ENCODE measurements at places on chromosomes 1 and 21.

DNA sequence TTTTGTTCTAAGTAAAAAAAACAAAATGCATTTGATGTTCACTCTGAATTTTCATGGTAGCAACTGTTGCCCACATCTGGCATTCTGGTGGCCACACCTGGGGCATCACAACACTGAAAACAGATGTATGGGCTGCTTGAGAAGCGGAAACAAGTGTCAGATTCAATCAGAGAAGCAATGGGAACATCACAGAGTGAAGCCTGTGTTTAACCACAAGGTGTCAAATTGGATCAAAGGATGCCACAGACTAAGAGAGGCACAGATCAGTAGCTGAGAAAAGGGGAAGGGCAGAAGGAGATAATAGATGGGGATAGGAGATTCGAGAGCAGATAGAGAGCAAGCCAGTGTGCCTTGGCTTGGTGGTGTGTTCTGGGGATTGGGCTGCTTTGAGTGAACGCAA lies 49.8 kb upstream of the MTF2 start:
- DNase-seq, result no peak

DNA sequence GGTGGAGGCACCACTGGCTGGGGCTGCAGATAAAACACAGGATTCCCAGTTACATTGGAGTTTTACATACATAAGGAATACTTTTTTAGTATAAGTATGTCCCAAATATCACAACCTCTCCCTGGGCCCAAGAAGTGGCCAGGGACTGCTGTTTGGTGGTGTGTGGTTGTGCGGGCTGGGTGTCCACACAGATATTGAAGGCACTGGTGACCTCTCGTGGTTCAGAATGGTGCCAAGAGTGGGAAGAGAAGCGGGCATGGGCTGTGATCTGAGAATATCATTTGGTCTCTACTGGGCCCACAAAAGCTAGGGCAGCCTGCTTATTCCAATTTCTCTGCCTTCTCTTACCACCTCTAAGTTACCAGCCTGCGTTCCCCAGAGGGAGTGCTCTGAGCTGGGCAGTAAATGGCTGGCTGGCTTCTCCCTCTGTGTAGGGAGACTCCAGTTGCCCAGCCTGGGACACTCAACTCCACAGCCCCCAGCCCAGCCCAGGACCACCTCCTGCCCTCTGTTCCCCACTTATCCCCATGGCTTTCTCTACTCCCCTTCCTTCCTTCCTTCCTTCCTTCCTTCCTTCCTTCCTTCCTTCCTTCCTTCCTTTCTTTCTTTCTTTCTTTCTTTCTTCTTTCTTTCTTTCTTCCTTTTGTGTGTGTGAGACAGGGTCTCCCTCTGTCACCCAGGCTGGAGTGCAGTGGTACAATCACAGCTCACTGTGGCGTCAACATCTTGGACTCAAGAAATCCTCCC lies 42.8 kb upstream of the RD3 start:
- no peak for DNase-seq

- DNase-seq, result no peak
Measured at GRCh38 chr1:119634016-119634415, 14.1 kb downstream of the ZNF697 start.

GRCh38 chr21:31803039-31804007 lies 69.5 kb upstream of the HUNK start:
- no peak for DNase-seq

DNA sequence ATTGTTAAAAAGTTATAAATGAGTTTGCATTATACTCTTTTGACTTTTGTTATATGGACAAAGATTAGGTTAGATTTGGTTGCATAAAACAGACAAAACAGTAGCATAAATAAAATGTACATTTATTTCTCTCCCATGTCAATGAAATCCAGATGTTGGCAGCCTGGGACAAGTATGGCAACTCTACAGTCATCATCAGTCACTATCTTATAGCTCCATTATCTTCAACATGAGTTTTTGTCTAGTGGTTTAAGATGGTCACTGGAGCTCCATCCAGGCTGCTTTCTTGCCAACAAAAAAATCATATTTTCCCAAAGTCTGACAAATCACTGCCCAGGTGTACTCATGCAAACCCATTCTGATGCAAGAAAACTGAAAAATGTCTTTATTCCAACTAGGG lies 83.8 kb downstream of the CD58 start:
- DNase-seq, result no peak

GRCh38 chr1:205052690-205053089 lies 9.7 kb downstream of the CNTN2 start:
- DNase-seq, result no peak

- DNase-seq, result no peak
Measured at GRCh38 chr1:116504308-116505156, 66.3 kb downstream of the CD58 start.

DNA sequence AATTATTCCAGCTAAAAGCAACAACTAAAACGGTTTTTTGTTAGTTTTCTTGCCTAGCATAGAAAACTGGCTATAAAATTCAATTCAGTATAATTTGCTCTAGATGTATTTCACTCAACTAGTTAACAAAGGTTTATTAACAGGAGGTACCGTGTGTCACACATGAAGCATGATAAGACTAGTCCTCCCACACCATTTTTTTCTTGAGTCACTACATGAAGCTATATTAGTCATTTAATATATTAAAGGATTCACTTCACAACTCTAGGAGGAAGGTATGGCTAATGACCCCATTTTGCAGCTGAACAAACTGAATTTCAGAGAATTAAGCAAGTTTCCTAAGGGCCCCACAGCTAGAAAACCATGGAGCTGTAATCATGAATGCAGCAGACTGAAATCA lies 307.8 kb upstream of the USP25 start:
- no peak for DNase-seq

GRCh38 chr1:77089756-77090155 lies 129.5 kb downstream of the PIGK start:
- no peak for DNase-seq

GRCh38 chr21:41953831-41954653 lies at the start of gene C2CD2:
TSS of gene C2CD2 (minus strand) at chr21:41954018. CDS start at chr21:41953648, 370 bp downstream.
- no peak for DNase-seq

- DNase-seq, result no peak
Measured at GRCh38 chr1:209737118-209737505, 18.7 kb upstream of the TRAF3IP3 start.

DNA sequence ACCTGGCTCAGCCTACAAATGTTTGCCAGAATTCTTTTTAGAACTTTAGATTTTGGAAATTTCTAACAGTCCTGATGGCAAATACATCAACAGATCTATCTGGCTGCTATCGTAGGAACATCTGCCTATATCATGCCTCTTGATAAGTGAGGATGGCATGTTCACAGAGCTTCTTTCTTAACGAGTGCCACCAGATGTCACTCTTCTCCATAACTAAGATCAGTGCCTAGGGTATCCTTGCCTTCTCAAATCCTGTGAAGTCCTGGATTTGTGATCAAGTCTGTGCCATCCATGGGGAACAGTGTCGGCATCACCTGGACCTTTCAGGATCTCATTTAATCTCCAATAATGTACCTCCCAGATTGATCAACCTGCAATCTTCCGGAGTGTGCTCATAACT lies 36.5 kb upstream of the CD5L start:
- no peak for DNase-seq

DNA sequence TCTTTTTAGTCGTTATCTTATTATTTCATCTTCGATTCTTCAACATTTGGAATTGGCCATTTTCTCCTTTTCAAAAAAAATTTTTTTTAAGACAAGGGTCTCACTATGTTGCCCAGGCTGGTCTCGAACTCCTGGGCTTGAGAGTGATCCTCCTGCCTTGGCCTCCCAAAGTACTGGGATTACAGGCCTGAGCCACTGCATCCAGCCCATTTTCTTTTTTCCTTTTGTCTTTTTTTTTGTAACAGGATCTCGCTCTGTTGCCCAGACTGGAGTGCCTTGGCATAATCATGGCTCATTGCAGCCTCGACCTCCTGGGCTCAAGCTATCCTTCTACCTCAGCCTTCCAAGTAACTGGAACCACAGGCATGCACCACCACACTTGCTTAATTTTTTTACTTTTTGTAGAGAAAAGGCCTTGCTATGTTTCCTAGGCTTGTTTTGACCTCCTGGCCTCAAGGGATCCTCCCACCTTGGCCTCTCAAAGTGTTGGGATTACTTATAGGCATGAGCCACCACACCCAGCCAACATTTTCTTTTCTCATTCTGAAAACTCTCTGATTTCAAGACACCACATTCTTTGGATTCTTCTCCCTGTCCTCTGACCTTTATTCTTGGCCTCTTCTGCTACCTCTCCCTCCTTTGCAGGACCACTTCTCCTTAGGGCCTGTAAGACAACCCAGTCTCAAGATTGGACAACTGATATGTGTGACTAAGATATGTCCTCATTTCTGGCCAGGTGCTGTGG lies 6.0 kb upstream of the MAP1LC3C start:
- DNase-seq, result no peak

DNA sequence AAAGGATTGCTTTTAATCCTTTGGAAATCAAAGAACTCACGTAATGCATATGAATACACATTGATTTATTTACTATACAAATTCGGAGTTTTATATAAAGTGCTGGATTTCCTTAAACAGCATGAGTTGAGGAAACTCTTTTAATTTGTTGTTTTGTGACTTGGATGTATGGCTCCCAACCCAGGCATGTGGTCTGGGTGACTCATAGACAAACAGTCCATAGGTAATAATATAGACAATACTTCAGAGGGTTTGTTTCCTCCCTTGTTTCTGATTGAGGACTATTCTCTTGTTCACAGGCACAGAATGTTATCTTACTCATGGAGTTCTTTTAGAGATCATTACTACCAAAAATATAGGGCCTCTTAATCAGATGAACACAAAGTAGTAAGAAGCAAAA lies 43.8 kb downstream of the XPR1 start:
- DNase-seq, result no peak

GRCh38 chr1:198185759-198186158 lies 29.0 kb downstream of the NEK7 start:
- DNase-seq, result no peak

GRCh38 chr21:41506611-41507520 lies 1.1 kb downstream of the TMPRSS2 start:
- DNase-seq, result no peak

GRCh38 chr1:5297180-5297885 lies 642.9 kb downstream of the AJAP1 start:
- DNase-seq, result no peak

DNA sequence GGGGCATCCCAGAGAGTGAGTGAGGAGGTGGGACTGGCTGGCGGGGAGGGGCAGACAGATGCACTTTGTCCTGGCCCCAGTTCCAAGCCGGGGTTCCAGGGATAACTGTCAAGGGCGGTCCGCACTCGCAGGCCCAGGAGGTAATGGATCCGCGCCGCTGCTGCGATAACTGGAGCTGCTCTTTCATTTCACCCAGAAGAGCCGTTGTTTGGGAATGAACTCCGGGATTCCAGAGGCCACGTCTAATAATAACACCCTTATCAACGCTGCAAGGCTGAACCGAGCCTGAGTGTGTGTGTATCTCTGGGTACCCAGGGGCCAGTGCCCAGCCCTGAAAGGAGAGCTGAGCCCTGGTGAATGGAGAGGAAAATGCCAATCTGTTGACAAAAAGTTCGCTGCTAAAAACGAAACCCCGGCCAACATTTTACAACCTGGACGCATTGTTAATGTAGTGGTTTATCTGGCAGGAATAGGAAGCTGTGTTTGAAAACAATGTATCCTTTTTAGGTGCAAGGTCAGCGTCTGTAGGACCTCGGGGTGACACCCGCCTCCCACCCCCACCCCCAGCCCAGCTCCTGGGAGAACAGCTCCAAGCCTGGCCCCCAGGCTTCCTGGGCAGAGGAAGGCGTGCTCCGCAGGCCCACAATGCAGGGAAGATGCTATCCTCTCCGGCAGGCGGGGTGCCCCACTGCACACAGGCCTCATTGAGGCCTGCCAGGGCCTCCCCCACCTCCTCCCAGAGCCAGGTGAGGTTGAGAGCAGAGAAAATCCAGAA lies 119.7 kb downstream of the PROX1 start:
- DNase-seq, result no peak

GRCh38 chr1:220922951-220923350 lies 43.7 kb downstream of the HLX start:
- DNase-seq, result no peak

- DNase-seq, result no peak
Measured at GRCh38 chr1:78348496-78349284, 142.1 kb upstream of the PTGFR start.

GRCh38 chr1:222068101-222068500 lies 326.2 kb upstream of the DUSP10 start:
- no peak for DNase-seq

GRCh38 chr1:184509105-184509504 lies 122.3 kb downstream of the C1orf21 start:
- no peak for DNase-seq

GRCh38 chr21:17726047-17726829 lies 92.9 kb downstream of the C21orf91 start:
- no peak for DNase-seq

DNA sequence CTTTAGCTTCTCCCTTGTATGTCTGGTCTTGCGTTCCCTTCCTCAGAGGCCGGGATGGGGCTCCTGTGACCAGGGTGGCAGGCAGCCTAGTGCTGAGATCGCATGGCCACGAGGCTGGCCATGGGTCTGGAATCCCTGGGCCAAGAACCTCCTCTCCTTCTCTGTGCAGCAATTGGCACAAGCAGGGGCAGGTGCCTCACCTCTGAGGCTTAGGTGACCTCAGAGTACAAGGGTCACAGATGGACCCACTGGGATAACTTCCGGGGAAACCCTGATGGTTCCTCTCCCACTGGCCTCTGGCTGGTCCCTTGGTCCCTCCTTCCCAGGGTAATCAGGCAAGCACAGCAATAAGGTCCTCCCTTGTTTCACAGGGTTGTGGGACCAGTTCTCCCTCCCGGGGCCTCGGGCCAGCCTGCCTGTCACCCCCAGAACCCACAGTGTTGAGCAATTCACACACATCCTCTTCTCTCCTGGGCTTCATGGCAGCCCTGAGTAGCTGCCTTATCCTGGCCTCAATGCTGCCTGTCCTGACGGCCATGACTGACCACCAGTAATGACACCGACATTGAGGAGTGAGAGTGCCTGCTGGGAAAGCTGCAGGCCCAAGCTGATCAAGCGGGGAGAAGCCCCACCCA lies 38.6 kb downstream of the BMP8A start:
- no peak for DNase-seq

DNA sequence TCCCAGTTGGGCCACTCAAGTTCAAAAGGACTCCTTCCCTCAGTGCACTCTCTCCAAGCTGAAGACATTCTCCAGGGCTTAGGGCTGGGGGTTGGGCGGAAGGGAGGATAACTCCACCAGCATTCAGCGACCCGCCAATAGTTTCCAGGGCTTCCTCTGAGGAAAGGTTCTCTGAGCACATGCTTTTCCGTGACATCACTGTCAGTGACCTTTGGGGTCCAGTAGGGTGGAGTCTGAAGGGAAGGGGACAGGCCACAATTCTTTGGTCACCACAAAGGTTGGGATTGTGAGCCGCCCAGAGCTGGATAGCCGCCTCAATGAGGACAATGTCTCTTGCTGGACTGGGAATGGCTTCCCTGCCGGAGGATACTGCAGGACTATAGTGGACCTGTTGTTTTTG lies 22.8 kb upstream of the RXRG start:
- no peak for DNase-seq

Data from AG09319 (cell line).